ENCODE measurements at places on chromosomes 7 and 10. TPM values are rescaled to one million over a fixed set of nuclear protein-coding genes. Genes with fewer than 3 reads are reported as not detected.

GRCh38 chr7:88185650-88186049 is 34.2 kb downstream of the SRI start:
- no peak for DNase-seq

DDC gene
- not detected for polyA plus RNA-seq

DNA sequence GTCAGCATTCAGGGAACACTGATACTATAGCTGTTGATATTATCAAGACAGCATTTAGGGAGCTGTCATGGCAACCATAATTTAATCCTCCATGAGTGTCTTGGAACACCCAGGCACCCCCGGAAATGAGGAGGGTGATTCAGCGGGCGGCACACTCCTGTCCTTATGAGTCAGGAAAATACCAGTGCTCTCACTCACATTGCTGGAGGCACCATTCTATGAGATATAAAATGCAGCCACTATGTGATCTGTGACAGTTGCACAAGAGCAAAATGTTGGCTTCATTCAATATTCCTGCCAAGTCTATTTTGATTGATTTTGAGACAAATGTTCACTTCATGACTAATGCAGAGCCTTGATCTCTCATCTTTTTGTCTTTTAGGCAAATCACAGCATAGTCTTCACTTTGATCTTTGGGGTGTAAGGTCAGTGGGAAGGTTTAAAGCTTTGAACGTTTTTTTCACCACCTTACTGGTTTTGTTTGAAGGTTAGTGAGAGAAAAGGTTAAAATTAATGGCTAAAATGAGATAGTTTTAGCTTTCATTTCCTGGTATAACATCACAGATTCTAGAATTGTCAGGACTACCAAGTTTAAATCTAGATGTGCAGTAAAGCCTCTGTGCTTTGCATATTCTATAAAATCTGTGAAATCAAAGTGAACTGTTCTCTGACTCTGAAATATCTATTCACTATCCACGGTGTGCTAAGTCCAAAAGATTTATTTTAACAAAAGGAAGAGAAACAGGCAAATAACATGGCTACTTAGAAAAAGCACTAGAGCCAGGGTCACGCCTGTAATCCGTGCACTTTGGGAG is 12.4 kb upstream of the ARHGAP12 start:
- DNase-seq: no peak

WNT2 gene
- not detected for polyA plus RNA-seq

GRCh38 chr7:43618073-43618472 is 35.2 kb downstream of the STK17A start:
- DNase-seq: no peak

GRCh38 chr7:151025924-151026671 is 1.8 kb upstream of the ATG9B start:
- no peak for DNase-seq

GRCh38 chr7:123797673-123798531 is 47.1 kb upstream of the HYAL4 start:
- no peak for DNase-seq

ZNF425 gene
- polyA plus RNA-seq: 0.20 TPM

PHTF2 gene
- 4.1 TPM for polyA plus RNA-seq

GRCh38 chr10:3616880-3617279 is 168.1 kb downstream of the KLF6 start:
- DNase-seq: no peak

GRCh38 chr10:112985690-112986543 is 35.9 kb downstream of the TCF7L2 start:
- DNase-seq: no peak

WEE2 gene
- not detected for polyA plus RNA-seq

CTAGE8 gene
- not detected for polyA plus RNA-seq

DNA sequence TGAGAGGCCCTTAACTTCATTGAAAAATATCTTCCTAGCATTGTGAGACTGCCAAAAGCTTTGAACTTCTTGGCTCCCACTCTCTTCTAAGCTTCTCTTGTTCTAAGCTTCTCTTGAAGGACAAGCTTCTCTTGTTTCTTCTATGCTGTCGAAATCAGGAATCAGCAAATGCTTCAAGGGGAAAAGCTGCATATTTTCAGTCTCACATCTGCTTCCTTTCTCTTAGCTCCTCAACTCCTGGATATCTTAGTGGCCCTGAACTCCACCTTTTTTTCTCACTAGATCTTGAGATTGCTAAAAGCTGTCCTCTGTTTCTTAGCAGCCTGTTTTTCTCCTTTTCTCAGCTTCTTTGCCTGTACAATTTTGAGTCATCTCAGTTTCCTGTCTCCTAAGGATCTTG is 73.0 kb downstream of the NEUROD6 start:
- no peak for DNase-seq

- no peak for DNase-seq
Measured at GRCh38 chr10:92052088-92052487, 128.5 kb downstream of the BTAF1 start.

DNA sequence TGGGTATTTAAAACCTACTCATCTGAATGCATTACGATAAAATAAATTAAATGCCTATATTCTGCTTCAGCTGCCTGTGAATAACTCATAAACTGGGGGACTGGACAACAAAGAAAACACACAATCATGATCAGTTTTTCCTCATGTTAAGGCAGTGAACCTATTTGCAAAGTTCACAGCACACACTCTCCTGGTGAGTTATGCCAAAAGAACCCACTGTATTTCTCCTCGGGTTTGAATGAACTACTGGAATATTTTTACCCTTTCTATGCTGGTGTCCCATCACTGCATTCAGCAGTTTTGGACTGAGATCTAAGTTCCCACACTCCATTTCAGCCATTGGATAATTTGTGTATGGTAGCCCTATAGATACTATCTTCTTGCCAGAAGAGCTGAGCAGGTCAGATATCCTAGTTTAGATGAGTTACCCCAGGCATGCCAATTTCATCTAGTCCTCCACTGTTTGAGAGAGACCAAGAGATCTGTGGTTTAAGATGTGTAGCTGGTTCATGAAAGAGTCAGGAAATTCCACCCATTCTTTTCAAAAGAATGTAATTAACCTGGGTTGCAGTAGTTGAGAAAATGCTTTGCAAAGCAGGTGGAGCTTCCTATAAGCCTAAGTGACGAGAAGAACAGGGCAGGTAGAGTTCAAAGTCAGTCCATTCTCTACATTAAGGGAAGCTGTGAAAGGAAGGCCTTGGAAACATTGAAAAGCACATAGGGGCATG is 101.7 kb downstream of the PLXDC2 start:
- no peak for DNase-seq

TSPAN12 gene
- polyA plus RNA-seq: not detected

- no peak for DNase-seq
Measured at GRCh38 chr7:20307119-20307518, 23.6 kb upstream of the ITGB8 start.

DNA sequence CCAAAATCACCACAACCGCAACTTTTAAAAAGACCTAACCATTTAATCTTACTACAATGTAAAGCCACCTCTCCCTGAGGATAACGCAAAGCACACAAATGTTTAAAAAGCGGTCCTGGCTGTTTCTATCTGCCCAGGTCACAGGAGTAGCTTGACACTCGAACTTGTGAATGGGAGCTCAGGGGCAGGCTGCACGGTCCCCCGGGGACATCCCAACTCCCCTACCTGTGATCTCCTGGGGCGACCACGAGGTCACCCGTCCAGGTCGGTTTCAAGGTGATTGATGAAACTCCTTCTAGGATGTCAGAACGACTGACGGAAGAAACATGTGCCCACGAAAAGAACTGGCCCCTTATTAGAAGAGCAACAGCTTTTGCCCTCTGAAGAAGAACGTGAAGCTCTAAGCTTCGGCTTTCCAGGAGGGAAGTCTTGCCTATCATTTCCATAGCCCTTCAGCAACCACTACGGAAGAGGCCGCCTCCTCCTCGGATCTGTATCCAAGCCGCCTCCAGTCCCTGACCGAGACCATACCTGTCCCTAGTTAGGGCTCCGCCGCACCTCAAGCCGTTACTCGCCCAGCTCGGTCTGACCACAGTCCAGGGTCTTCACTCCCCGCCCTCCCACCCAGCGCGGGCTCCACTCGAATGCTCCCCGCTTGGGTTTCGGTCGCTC is 459 bp downstream of the CYCS start:
- peak; percentile 13 for DNase-seq

DNA sequence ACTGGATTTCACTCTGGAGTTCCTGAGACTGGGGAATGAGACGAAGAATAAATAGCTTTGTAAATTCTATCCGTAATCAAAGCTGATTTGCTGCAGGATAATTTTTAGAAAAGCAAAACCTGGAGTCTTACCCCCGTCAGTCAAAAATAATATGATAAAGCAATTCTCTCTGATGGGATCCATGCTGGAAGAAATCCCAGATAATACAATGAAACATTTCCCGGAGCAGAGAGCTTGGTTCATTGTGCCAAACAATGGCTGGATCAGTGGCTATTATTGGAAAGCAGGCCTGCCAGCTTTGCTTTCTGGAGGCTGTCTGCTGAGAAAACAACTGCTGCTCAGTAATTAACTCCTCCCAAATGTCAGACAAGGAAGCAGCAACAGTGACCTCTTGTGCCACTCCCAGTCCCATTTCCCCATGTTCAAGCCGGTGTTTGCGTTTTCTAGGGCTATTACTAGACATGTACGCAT is 609.4 kb upstream of the PCDH15 start:
- no peak for DNase-seq

PRKG1 gene
- polyA plus RNA-seq: 0.46 TPM

- no peak for DNase-seq
Measured at GRCh38 chr10:129418496-129419225, 48.4 kb upstream of the MGMT start.

HOXA3 gene
- 0.13 TPM for polyA plus RNA-seq

DNA sequence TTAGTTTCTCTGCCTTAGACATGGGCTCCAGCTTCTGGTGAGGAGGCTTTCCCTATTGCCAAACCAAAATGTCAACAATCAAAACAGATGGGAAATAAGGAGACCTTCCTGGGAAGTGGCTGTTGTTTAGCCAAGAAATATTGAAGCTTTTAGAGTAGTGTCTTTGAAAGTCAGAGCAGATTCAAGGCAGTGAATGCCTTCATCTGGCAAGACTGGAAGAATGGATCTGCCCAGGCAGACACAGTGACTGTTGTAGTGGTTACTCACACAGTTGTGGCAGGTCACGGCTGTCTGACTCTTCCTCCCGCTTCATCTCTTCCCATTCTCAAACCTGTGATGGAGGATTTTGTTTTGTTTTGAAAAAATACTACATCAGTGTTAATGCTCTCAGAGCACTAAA is 154.1 kb upstream of the ADO start:
- DNase-seq: no peak

DNA sequence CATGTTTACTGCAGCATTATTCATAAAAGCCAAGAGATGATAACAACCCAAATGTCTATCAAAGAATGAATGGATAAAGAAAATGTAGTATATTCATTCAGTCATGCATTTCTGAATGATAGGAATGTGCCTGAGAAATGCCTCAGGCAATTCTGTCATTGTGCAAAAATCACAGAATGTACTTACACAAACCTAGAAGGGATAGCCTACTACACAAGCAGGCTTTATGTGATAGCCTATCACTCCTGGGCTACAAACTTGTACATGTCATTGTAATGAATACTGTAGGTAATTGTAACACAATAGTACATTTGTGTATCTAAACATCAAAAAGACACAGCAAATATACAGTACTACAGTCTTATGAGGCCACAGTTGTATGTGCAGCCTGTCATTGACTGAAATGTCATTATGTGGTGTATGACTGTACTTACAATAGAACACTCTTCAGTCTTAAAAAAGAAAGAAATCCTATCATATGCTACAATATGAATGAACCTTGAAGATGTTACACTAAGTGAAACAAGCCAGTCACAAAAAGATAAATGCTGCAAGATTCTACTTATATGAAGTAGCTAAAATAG is 141.8 kb upstream of the GPR22 start:
- no peak for DNase-seq

DNA sequence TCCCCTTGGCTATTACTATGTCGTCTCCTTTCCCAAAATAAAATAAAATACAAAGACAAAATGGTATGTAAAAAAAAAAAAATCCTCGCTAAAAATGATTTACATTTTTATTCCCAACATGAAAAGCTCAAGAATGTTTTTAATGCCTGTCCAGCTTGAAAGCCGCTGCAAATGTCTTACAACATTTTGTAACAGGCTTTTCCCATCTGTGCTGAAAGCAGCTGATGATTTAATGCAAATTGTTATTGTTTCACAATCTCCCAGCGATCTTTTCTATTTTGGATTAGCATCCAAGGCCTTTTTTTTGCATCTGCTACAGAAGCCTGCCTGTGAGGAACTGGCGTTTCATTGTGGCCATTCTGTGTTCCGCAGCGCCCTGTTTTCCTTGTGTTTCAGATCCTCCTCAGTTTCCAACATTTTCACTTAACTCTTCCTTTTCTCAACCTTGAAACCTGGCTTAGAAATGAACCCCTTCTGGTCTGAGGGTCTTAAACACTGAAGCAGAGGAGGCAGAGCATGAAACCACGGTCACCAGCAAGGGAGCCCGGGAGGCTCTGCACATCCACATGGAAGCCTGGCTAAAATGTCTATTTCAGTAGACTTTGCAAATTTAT is 712.1 kb downstream of the PARD3 start:
- no peak for DNase-seq

C10orf62 gene
- not detected for polyA plus RNA-seq

MRPL32 gene
- 24.1 TPM for polyA plus RNA-seq

DNA sequence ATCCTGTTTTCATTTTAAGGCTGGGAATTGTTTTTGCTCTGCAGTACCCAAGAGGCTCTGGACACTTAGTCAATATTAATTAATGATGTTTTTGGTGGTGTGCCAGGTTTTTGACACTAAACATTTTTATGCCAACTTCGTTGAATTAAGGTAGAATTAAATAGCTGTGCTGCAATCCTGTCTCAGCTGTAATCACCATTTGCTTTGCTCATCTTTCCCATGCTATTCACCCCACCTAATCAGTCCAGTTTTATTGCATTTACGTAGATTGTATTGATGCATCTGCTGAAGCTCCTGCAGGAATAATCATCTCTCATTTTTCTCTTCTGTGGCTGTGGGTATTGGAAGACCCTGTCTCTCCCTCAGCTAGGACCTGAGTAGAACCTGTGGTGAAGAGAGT is 52.6 kb upstream of the TRUB1 start:
- no peak for DNase-seq

- no peak for DNase-seq
Measured at GRCh38 chr7:117095055-117095454, 141.8 kb downstream of the ST7 start.

NPY4R2 gene
- polyA plus RNA-seq: not detected

DNA sequence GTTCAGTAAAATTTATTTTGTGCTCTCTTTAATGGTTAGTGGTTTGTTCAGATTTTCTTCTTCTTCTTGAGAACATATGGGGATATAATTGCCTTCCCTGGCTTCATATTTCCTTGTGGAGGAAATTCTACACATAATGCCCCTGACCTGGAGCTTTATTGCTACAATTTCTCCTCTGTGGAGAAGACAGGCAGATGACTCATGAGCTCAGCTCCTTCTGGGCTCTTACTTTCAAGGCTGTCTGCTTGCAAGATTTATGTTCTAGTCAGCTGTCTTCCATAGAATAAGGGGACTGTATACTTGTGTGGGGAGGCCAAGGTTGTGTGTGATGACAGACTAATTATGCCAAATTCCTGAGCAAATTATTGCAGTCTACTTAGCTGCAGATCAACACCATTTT is 1.6 kb downstream of the LRRD1 start:
- no peak for DNase-seq

- DNase-seq: no peak
Measured at GRCh38 chr10:73576178-73576889, 14.8 kb downstream of the USP54 start.

SPDYE2 gene
- 0.22 TPM for polyA plus RNA-seq
